CD8-positive, alpha-beta T cell (primary cell): ENCODE measurements at places on chromosomes 2 and 18.

DNA sequence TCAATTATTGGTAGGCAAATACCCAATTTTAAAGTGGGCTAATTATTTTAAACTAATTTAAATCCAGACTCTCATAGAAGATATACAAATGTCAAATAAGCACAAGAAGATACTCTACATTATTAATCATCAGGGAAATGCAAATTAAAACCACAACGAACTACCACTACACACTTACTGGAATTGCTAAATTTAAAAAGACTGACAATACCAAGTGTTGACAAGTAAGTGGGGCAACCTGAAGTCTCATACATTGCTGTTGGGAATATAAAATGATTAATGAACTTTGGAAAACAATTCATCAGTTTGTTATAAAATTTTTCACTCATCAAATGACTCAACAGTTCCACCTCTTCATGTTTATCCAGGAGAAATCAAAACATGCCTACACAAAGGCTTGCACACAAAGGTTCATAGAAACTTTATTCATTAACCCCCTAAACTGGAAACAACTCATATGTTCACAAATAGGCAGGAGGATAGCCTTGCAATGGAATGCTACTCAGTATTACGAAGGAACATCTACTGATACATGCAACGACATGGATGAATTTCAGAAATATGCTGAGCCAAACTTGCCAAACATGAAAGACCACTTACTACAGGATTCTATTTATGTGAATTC is 120.8 kb downstream of the MCFD2 start:
- no peak for DNase-seq

DNA sequence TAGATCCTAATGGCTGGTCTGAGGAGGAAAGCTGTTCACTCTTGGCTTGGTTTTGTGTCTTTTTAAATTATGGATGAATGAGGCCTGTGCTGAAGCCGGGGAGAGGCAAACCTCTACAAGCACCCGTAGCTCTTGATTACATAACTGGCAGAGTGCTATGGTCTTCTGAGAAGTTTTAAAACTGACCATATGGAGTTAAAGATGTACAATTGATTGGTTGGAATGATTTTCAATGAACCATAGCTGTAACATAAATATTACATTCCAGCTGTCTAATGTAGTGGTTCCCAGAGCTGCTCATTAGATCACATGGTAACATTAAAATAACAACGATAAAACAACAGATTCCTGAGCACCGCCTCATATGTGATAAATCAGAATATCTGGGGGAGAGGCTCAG is 71.1 kb upstream of the MAP4K3 start:
- DNase-seq, result no peak

DNA sequence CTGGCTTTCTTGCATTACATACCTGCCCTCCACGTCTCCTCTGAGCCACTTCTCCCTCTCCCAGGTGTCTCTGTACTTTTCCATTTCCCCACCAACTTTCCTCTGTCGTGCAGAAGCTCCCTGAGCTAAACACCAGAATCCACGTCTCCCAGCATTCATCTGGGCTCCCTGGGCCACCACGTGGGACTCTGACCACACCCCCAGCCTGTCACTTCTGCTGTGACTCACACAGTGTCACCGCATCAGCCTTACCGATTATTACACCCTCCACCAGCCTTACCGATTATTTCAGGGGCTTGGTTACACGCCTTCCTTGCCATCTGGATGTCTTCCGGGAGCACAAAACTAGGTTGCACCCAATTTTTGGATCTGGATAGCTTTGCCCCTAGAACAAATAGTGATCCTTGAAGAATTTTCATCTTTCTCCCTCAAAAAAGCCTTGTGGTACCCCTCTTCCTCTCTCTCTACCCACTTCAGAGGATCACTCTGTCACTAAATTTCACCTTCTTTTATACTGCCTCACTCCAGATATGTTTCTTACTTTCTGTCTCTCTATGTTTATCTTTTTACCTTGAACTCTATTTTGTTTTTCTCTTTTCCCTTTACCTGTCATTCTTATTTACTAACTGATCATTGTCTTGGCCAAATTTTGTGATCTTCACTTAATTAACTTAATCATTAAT is 136.9 kb upstream of the CAB39 start:
- DNase-seq, result peak; percentile 80

- no peak for DNase-seq
Measured at GRCh38 chr2:65587779-65588178, 155.4 kb upstream of the SPRED2 start.

DNA sequence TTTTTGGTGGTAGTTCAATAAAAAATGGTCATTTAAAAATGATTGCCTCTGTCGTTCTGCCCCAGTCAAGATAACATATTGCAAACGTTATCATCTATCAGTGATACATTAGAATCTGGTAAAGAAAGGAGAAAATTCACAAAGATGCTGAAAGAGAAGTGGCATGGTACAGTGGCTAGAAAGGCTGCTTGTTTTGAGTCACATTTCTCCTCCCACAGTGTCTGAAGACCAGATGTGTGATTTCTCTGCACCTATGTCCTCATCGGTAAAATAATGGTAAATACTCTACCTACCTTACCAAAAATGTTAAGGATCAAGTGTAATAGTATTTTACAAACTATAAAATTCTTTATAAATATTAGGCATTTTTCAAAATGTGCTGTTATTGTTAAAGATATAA is 76.1 kb upstream of the NOSTRIN start:
- DNase-seq, result no peak

- DNase-seq, result no peak
Measured at GRCh38 chr2:23685181-23685580, 241.7 kb downstream of the ATAD2B start.
